ENCODE measurements at places on chromosomes 3 and 15.

GRCh38 chr3:37997342-37997741 is 6.8 kb downstream of the VILL start:
- DNase-seq = no peak

GRCh38 chr3:122912772-122913538 is 114.6 kb downstream of the SEMA5B start:
- no peak for DNase-seq

- no peak for DNase-seq
These were observed 16.7 kb downstream of the ITIH4 start for GRCh38 chr3:52813810-52814209.

DNA sequence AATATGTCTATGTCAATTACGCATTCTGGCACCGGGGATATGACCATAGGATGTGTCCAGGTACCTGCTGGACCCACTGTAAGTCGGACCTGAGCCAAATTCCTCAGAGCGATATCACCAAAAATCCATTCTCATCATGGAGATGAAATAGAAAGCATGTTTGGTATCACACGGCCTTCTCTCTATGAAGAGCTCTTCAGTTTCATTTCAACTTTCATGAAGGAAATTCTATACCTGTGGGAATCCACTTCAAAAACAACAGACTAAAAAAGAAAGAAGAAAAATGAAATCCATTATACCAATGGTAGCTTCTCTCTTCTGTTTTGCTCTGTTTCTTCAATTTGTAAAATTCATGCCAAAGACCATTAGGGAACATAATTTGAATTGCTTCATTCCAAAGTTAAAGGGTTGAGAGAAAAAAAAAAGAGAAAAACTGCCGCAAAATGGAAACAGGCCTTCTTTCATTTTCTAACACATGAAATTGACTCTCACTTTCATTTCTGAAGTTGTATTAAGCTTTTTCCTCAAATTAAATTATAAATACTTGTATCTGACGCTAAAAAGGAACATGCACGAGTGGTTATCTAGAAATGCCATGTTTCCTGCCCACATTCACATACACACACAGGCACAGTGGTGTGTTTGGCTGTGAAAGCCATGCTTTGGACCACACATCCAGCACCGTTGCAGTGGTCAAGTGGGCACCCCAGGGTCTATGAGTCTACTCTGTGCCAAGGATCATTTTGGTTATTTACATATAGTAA is 46.9 kb upstream of the DIPK2A start:
- no peak for DNase-seq

DNA sequence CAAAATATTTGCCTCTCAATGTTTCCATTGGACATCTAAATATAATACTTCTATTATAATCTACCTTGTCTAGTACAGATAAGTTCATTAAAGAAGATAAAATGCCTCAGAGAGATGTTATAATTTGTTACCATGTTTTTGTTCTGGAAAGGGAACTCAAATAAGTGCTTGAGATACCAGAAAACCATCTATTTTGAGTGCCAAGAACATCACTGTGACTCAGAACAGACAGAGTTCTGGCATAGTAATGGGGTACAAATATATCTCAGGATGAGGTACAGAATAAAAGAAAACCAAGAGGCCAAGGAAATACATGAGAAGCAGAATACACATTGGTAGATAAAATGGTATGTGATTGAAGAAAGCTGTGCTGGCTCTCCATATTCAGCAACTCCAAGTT is 58.9 kb downstream of the IMPG2 start:
- DNase-seq = no peak

- no peak for DNase-seq
These were observed 532.2 kb downstream of the ROBO2 start for GRCh38 chr3:77571971-77572715.

GRCh38 chr3:129503471-129504291 is 24.8 kb upstream of the RHO start:
- no peak for DNase-seq

DNA sequence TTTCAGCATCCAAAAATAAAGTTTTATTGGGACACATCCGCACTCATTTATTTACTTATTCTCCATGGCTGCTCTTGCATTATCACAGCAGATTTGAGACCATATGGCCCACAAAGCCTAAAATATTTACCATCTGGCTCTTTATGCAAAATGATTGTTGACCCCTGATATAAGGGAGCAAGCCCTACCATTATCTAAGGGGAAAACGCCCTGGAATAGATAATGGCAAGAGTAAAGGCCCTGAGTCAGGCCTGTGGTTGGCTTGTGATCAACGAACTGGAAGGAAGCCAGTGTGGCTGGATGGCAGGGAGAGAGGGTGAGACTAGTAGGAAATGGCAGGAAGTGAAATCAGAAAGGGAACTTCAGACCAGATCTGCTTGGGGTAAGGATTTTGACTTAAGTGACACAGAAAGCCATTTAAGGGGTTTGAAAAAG is 24.6 kb upstream of the DMXL2 start:
- no peak for DNase-seq

DNA sequence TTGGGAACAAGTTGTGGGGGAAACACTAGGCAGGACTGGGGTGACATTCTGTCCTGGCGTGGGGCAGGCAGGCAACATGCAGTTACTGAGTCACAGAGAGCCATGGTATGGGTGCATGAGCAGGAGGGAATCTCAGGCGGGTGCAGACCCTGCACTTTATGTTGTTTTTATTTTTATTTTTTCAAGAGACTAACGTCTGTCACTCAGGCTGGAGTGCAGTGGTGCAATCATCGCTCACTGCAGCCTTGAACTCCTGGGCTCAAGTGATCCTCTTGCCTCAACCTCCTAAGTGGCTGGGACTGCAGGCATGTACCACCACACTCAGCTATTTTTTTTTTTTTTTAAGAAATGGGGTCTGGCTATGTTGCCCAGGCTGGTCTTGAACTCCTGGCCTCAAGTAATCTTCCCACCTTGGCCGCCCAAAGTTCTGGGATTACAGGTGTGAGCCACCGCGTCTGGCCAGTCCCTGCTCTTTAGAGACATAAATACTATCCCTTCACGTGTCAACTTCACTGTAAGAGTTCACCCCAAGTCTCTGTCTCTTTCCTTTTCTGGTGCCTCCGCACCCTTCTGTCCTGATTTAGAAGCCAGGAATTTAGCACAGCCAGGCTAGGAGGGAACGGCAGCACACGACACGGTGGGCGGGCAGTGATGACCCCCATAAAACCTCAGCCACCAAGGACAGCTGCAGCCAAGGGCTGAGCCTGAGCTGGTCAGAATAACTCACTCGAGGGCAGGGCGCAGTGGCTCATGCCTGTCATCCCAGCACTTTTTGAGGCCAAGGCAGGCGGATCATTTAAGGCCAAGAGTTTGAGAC is 72.8 kb upstream of the IQSEC1 start:
- DNase-seq = no peak

GRCh38 chr3:13174011-13174802 is 101.0 kb upstream of the IQSEC1 start:
- no peak for DNase-seq

DNA sequence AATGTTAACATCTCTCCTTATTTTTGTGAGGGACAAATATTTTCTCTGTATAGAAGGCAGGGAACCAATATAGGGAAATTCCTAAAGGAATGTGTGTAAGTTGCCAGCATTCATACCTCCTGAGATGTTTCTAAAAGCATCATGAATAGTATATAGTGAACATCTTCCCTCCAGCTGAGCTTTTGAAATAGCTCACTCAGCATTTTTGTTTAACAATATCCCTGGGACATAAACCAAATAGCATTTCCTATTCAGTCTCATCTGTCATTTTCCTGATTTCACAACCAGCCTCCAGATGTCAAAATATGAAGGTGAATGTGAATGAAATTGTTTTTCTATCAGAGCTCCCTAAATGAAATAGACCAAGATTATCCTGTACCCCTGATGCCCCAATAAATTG is 137.2 kb downstream of the PPM1L start:
- DNase-seq = no peak

- DNase-seq = no peak
These were observed 1061.2 kb downstream of the DIPK2A start for GRCh38 chr3:145032791-145033190.

- DNase-seq = no peak
These were observed 642.0 kb downstream of the ZNF385D start for GRCh38 chr3:21109056-21109455.

DNA sequence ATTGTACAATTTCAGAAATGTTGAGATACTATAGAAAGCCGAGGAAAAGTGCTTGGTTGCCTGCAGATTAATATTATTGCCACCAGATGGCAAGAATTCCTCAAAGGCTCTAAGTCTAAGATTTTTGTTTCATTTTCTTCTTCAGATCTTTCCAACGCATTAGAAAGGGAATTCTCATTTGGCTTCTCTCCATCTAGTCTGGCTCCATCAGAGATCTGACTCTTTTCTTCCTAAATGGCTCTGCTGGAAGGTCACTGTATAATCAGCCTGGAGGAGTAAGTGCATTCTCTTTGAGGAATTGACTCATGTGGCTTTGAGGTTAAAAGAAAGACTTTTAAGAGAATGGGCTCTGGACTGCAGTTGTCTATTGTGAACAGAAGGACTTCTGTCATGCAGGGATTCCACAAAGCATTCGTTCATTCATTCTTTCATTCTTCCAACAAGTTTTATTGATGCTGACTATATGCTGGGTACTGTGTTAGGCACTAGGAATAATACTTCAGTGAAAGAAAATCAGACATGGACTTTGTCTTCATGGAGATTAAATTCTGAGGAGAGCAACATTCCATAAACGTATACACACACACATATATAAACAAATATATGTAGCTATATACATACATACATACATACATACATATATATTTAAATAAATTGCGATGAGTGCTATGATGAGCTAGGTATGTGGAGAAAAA is 55.3 kb downstream of the SLC28A2 start:
- peak; percentile 3 for DNase-seq

DNA sequence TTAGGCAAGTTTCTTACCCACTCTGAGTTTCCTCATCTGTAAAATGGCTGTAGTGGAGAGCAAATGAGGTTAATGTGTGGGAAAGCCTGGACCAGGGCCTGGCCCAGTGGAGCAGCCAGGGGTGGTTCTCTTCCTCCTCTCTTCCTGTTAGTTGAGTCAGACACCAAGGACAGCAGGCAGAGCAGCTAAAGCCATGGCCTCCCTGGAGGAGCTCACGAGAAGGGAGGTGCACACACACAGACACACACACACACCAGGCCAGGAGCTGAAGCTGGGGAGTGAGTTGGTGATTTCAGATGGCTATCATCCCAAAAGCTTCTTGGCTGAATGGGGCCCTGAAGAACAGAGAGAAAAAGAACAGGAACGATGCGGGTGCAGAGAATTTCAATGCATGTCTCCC is 33.2 kb upstream of the TSPAN3 start:
- no peak for DNase-seq

GRCh38 chr3:175105066-175105465 is 245.9 kb downstream of the NAALADL2 start:
- no peak for DNase-seq

DNA sequence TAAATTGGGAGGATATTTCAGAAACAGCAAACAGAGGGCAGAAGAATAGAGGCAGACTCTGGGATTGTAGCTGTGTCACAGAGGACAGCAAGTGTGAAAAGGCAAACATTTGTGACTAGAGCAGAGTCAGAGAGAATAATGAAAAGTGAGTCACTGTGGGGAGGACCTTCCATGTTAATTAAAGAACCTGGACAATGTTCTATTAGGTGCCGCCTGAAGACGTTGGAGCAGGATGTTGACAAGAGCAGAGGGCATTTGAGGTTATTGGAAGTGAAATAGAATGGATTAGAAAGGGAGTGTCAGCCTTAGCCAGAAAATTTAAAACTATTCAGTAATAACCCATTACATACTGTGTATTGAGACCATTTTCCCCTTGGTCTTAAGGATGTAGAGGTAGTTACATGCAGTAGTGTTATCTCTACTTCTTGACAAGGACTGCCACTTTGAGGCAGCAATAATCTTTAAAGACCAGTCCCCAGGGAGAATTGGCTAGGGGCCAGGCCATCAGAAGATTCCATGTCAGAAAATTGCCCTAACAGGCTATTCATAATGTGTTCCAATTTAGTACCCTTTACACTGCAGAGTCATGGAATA is 5.8 kb downstream of the ACKR2 start:
- no peak for DNase-seq

GRCh38 chr15:41881920-41882688 is 11.7 kb downstream of the SPTBN5 start:
- no peak for DNase-seq

DNA sequence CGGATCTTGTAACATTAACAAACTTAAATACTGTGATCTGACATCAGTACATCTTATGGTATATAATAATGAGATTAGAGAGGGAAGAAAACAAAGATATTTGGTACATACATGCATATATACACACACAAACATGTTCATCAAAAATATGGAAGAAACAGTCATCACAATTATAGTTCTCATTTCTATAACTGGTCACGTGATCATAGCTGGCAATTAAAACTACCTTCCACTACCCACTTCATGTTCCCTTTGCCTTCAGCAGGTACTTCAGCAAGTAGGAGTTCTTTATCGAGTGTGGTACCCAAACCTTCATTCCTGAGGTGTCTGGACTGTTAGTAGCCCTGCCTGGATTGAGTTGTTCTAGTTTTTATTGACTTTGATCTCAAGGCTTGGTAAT is 70.9 kb upstream of the ALDH1A3 start:
- no peak for DNase-seq

DNA sequence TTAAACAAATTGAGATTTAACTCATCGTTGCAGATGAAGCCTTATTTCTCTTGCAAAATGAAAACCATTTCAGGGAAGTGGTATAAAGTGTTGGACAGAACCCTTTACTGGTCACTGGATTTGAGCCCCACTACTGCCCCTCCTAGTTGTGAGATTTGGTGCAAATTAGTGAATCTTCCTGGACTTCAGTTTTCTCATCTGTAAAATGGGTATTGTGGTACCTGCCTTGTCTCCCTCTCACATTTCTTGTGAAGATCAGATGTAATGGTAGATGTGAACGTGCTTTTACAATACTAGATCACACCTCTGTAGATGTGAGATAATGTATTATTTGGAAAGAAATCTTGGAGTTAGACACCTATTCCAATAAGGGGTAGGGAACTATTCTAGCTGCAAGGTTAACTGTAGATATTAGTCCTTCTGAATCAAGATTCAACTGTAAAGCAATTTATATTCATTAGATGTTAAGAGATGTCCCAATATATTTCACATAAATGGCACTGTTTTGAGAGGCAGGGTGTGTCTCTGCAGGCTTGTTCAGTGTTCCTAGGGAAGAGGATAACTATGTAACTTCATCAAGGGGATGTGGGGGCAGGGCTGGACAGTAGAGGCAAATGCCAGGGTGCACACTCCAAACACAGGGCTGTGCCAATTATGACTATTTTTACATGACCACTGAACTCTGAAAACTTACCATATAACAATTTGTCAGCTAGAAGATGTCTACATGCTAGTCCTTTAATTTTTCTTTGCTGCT is 112.4 kb upstream of the PFN2 start:
- DNase-seq = no peak

GRCh38 chr3:17201538-17201937 is 316.8 kb downstream of the PLCL2 start:
- no peak for DNase-seq

GRCh38 chr3:197750396-197750831 is 731 bp downstream of the FYTTD1 start:
- DNase-seq = no peak

Data from AG04450 (cell line).